ENCODE measurements at places on chromosomes 1 and 21.

DNA sequence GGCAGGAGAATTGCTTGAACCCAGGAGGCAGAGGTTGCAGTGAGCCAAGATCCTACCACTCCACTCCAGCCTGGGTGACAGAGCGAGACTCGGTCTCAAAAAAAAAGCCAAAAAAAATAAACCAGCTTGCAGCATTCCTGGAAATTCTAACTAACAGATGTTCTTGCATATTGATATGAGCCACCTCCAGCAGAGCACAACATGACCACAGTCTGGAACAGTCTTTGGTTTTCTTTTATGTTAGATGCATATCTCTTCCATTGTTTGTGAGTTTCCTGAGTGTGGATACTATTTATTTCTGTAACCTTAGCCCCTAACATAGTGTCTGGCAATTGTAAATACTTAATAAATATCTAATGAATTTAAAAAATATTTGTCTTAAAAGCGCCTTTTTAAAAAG lies 23.9 kb downstream of the IFNAR1 start:
- DNase-seq: no peak

DNA sequence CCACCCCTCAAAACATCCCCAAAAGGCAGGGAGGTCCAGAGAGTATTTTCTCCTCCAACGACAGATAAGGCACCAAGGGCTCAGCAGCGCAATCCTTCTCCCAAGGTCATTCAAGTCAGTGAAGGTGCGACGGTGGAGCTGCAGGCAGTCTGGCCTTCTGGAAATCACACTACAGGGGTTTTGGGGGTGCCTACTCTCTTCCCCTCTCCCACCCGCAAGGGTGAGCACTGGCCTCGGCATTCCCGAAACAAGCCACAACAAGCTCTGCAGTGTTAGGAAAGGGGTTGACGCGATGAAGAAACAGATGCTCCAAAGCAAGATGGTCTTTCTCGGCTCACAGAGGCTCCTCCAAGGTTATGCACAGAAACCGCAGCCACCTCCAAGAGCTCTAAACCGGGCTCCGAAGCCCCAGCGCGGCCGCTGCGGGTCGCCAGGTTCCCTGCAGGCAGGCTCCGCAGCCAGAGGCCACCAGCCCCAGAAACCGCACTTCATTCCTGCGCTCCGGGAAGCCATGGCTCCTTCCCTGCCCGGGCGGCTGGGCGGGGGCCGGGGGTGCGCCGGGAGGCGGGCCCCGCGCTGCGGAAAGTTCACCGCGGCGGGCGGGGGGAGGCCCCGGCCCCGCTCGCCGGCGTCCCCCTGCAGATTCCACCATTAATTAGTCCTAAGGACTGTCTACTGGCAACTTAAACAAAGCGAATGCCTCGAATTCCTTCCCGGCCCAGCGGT lies 1.1 kb downstream of the LUZP1 start:
- DNase-seq: peak; percentile 76

- DNase-seq: no peak
Observed at GRCh38 chr1:12422488-12422887, 192.7 kb downstream of the VPS13D start.

DNA sequence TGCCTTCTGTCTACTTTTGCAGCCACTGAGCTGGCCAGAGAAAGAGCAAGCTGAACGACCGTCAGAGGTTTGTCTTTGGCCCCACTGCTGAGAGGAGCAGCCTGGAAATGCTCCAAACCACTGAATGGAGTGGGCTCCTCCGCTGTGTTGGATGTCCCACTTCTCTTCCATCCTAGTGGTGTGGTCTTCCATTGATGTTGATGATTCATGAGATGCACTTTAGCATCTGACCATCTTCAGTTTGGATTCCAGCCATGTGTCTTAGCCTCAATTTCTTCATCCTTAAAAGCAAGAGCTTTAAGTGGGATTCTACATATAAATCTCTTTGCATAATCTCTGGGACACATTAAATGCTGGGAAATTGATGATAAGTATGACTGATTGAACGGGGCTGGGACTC lies 276.9 kb downstream of the SIPA1L2 start:
- no peak for DNase-seq
